ENCODE measurements at places on chromosomes 1 and 21. TPM values are rescaled to one million over a fixed set of nuclear protein-coding genes. Genes with fewer than 3 reads are reported as not detected.

Gene F5
- 0.92 TPM for total RNA-seq

Gene THEM4
- 9.9 TPM for total RNA-seq

Gene MTR
- total RNA-seq: 22.6 TPM

Gene RPL22
- total RNA-seq: 236 TPM

Gene ARHGEF10L
- total RNA-seq: 29.5 TPM

Gene DDOST
- total RNA-seq: 100 TPM

Gene ISG20L2
- 15.7 TPM for total RNA-seq
